ENCODE measurements at places on chromosomes 13 and 19.
A peak's percentile ranks its signal among the peaks of the same experiment; 100 is the strongest.

GRCh38 chr13:112894423-112894672 lies 74.7 kb upstream of the MCF2L start:
- no peak overlapping the region for H3K27ac ChIP-seq
- H3K4me1 ChIP-seq, result peaks cover 28% of the 10 kb centered on the region
- no peaks in the 10 kb centered on the region for H3K36me3 ChIP-seq
- DNase-seq, result no peak
- peaks cover 2% of the 10 kb centered on the region for H3K27me3 ChIP-seq

- DNase-seq, result no peak
- peaks cover 49% of the 10 kb centered on the region for H3K36me3 ChIP-seq
- H3K27me3 ChIP-seq, result no peaks in the 10 kb centered on the region
- H3K27ac ChIP-seq, result no peak overlapping the region
- no peaks in the 10 kb centered on the region for H3K4me1 ChIP-seq
Measured at GRCh38 chr19:53112286-53112685, 9.1 kb upstream of the ZNF160 start.

GRCh38 chr19:45884682-45885555 lies 1.0 kb downstream of the IRF2BP1 start:
- H3K27ac ChIP-seq, result no peak overlapping the region
- H3K4me3 ChIP-seq, result peak overlapping the region; percentile 66
- H3K4me1 ChIP-seq, result peaks cover 29% of the 10 kb centered on the region
- peaks cover 4% of the 10 kb centered on the region for H3K36me3 ChIP-seq
- no peaks in the 10 kb centered on the region for H3K27me3 ChIP-seq
- no peak for DNase-seq

DNA sequence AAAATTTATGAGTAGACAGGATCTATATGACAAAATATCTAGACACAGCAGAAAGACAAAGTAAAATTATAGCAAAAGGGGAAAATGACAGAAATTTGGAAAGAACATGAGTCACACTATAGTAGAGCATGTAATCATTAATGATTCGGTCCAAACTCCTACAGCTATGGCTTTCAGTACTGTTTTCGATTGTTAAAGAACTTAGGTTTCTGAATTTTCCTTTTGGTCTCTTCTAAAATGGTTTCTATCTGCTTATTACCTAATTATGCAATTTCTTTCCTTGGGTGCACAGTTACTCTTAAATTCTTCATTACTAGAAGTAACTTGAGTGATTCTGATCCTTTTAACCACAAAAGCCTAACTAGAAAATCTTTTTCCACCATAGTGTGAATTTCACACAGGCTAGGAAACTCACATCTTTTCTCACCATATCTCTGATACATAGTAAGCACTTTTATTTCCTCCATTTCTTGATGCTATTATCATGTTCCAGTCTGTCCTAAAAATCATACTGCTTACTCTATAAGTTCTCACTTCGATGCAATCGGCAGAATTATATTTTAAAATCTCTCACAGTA lies 1101.4 kb downstream of the PCDH9 start:
- no peaks in the 10 kb centered on the region for H3K36me3 ChIP-seq
- no peaks in the 10 kb centered on the region for H3K4me1 ChIP-seq
- no peak overlapping the region for H3K27ac ChIP-seq
- no peak overlapping the region for H3K4me3 ChIP-seq

DNA sequence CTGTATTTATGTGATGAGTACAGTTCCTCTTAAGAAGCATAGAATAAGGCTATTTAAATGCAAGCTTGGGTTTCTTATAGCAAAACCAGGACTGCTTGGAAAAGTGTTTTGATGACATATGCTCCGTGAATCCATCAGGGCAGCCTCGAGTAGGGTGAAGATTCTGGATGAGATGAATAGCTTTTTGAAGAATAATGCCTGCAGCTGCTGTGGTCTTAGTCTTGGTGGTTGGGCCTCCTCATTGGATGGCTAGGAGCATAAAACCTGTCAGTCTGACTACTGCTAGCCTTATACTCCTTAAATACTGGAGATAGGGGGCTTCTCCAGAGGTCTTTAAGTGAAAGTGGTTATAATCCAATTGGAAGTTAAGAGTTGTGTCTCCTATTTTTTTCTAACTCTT lies 704.3 kb downstream of the FGF9 start:
- H3K27me3 ChIP-seq, result no peaks in the 10 kb centered on the region
- DNase-seq, result no peak
- H3K36me3 ChIP-seq, result peaks cover 9% of the 10 kb centered on the region
- H3K27ac ChIP-seq, result no peak overlapping the region
- no peaks in the 10 kb centered on the region for H3K4me1 ChIP-seq

DNA sequence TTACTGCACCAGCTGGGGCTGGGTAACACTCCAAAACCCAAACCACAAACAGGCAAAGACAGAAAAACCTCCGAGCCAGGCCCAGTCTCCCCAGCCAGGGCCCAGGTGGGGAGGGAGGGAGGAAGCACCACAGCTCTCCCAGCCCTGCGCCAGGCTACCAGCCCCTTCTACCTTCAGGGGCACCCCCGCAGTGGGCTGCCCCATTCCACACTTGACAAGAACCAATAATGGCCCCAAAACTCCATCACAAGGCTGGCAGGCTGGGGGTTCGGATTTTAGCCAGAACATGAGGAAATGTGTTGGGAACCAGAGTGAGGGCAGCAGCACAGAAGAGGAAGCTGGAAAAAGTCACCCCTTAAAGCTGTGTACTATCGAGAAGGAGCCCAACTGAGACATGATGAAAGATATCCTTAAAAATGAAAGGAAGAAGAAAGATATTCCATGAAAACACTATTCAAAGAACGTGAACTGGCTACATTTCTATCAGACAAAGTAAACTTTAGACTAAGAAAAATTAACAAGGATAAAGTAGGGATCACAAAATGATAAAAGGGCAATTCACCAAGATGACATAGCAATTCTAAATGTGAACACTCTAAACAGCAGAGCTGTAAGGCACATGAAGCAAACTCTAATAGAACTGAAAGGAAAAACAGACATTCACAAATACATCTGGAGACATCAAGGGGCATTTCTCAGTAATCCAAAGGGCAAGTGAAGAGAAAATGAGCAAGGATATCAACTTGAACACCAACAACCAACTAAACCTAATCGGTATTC lies 12.9 kb downstream of the TUBGCP3 start:
- DNase-seq, result no peak
- H3K4me1 ChIP-seq, result peaks cover 5% of the 10 kb centered on the region

- no peak overlapping the region for H3K4me3 ChIP-seq
- peaks cover 12% of the 10 kb centered on the region for H3K27me3 ChIP-seq
- H3K36me3 ChIP-seq, result no peaks in the 10 kb centered on the region
- no peak overlapping the region for H3K27ac ChIP-seq
- DNase-seq, result no peak
- no peaks in the 10 kb centered on the region for H3K4me1 ChIP-seq
Measured at GRCh38 chr13:101155920-101156319, 260.4 kb downstream of the NALCN start.

GRCh38 chr13:52707375-52707774 lies 32.2 kb downstream of the CNMD start:
- H3K4me1 ChIP-seq, result peaks cover 15% of the 10 kb centered on the region
- no peaks in the 10 kb centered on the region for H3K27me3 ChIP-seq
- no peak for DNase-seq
- no peaks in the 10 kb centered on the region for H3K36me3 ChIP-seq
- H3K27ac ChIP-seq, result no peak overlapping the region

- H3K4me1 ChIP-seq, result peaks cover 2% of the 10 kb centered on the region
- no peak for DNase-seq
- no peak overlapping the region for H3K27ac ChIP-seq
Measured at GRCh38 chr13:42064259-42064658, 15.8 kb downstream of the DGKH start.

DNA sequence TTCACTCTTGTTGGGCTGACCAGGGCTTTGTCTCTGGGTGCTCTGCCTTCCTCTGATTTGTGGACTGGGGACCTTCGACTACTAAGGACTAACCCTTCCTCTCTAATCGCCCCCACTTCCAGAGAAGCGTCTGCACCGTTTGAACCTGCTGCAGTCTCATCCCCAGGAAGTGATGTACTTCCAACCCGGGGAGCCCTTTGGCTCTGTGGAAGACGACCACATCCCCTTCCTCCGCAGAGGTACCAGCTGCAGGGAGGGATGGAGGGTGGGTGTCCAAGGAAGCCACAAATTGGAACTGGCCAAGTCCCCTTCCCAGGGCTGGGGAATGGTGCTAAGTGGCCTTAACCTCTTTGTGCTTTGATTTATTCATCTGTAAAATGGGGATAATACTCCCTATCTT lies 9.2 kb downstream of the QPCTL start:
- no peaks in the 10 kb centered on the region for H3K27me3 ChIP-seq
- H3K36me3 ChIP-seq, result peaks cover 9% of the 10 kb centered on the region
- H3K4me3 ChIP-seq, result no peak overlapping the region
- no peaks in the 10 kb centered on the region for H3K4me1 ChIP-seq
- DNase-seq, result no peak

- H3K27ac ChIP-seq, result peak overlapping the region; percentile 29
- H3K4me3 ChIP-seq, result no peak overlapping the region
- DNase-seq, result no peak
- H3K27me3 ChIP-seq, result no peaks in the 10 kb centered on the region
- no peaks in the 10 kb centered on the region for H3K4me1 ChIP-seq
- H3K36me3 ChIP-seq, result peaks cover 15% of the 10 kb centered on the region
Measured at GRCh38 chr19:10683064-10683426, 18.2 kb upstream of the QTRT1 start.

DNA sequence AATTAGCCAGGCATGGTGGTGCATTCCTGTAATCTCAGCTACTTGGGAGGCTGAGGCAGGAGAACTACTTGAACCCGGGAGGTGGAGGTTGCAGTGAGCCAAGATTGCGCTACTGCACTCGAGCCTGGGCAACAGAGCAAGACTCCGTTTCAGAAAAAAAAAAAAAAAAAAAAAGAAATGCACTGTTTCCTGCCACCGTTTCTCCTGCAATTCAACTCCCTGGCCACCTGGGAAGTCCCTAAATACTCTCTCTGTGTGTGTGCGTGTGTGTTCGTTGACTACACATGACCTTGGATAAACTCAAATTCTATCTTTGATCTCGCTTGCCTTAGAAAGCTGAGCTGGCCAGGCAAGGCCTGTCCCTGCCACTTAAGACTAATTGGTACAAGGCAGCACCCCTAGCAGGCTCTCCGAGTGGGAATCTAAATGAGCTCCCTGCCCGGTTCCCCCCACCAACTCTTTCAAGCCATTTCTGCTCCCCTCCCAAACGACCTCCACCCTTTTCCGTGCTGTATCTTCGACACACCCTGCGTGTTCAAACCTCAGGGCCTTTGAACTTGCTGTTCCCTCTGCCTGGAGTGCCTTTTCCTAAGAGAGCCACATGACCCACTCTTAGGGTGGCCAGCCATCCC lies 5.2 kb upstream of the BCAT2 start:
- no peaks in the 10 kb centered on the region for H3K36me3 ChIP-seq
- peak overlapping the region; percentile 66 for H3K27ac ChIP-seq
- H3K27me3 ChIP-seq, result no peaks in the 10 kb centered on the region
- DNase-seq, result no peak
- peaks cover 32% of the 10 kb centered on the region for H3K4me1 ChIP-seq
- no peak overlapping the region for H3K4me3 ChIP-seq

GRCh38 chr19:4224470-4224869 lies 4.9 kb upstream of the EBI3 start:
- H3K36me3 ChIP-seq, result no peaks in the 10 kb centered on the region
- H3K4me3 ChIP-seq, result no peak overlapping the region
- H3K4me1 ChIP-seq, result no peaks in the 10 kb centered on the region
- no peak overlapping the region for H3K27ac ChIP-seq
- peaks cover 7% of the 10 kb centered on the region for H3K27me3 ChIP-seq

GRCh38 chr13:110306960-110307766 lies at the start of the genes COL4A1 and COL4A2:
Gene COL4A1, minus strand, starts transcription at chr13:110307157. Its CDS starts 130 bp downstream, at chr13:110307027.
Gene COL4A2, plus strand, starts transcription at chr13:110307284. Its CDS starts 620 bp downstream, at chr13:110307904.
- DNase-seq, result peak; percentile 64
- peak within 1 kb of the TSS; percentile 88 for H3K27ac ChIP-seq
- H3K4me1 ChIP-seq, result peaks cover 39% of the 10 kb centered on the region
- peaks cover 5% of the 10 kb centered on the region for H3K36me3 ChIP-seq
- peak within 1 kb of the TSS; percentile 85 for H3K4me3 ChIP-seq

DNA sequence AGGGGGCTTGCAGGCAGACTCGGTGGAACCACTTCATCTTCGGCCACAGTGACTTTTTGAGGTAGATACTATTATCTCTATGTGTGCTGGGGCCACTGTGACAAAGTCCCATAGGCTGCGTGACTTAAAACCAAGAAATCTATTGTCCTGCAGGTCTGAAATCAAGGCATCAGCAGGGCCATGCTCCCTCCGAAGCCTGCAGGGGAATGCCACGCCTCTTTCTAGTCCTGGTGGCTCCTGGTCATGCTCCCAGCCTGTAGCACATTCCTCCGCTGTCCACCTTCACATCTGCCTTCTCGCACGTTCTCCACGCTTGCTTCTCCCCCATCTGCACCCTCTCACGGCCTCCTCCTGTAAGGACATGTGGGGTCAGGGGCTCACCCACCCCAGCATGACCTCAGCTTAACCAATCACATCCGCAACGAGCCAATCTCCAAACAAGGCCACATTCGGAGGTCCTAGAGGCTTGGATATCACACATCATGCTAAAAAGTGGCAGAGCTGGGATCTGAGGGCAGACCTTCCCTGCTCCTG lies 21.0 kb upstream of the RAB20 start:
- no peak for DNase-seq
- H3K4me3 ChIP-seq, result no peak overlapping the region
- peaks cover 11% of the 10 kb centered on the region for H3K27me3 ChIP-seq
- H3K27ac ChIP-seq, result no peak overlapping the region
- H3K4me1 ChIP-seq, result no peaks in the 10 kb centered on the region
- no peaks in the 10 kb centered on the region for H3K36me3 ChIP-seq

GRCh38 chr19:15841875-15842569 lies 26.6 kb upstream of the OR10H1 start:
- DNase-seq, result no peak
- H3K36me3 ChIP-seq, result peaks cover 10% of the 10 kb centered on the region
- no peaks in the 10 kb centered on the region for H3K27me3 ChIP-seq
- H3K27ac ChIP-seq, result no peak overlapping the region

DNA sequence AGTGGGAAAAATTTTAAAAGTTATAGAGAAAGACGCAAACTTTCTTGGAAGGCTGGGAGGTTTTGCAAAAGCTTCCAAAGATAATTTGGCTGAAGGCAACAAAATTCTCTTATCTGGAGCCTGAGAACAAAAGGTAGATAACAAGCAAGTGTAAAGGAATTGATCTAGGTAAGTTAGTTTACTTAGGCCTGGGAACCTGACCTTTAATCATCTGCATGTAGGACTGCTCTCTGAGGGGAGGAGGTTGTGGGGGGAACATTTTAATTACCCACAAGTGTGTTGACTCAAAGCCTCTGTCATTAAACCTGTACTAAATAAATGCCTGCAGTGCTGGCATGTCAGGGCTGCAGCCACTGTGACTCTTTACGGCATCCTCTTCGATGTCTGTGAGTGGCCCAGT lies 532.3 kb upstream of the SLITRK5 start:
- H3K27me3 ChIP-seq, result no peaks in the 10 kb centered on the region
- no peak overlapping the region for H3K27ac ChIP-seq
- no peak for DNase-seq
- H3K4me3 ChIP-seq, result no peak overlapping the region
- H3K36me3 ChIP-seq, result peaks cover 1% of the 10 kb centered on the region

DNA sequence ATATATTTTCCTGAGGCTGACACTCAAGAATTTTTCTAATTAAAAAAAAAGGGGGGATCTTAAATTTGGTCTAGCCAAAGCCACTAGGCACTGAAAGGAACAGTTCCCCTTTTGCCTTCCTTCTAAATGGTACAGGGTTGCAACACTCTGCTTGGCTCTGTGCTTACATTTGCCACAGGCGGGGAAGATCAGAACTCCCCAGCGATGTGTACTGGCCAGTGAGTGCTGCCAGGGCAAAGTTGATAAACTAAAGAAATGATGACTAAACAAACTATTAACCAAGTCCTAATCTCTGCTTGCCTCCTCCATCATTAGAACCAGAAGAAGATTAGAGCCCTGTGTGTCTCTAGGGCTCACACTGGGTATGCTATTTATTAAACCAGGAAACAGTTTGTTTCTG lies 75.3 kb upstream of the SCEL start:
- peaks cover 21% of the 10 kb centered on the region for H3K4me1 ChIP-seq
- no peaks in the 10 kb centered on the region for H3K36me3 ChIP-seq
- no peak for DNase-seq
- peaks cover 7% of the 10 kb centered on the region for H3K27me3 ChIP-seq
